ENCODE measurements at places on chromosomes 6 and 20. TPM values are rescaled to one million over a fixed set of nuclear protein-coding genes. Genes with fewer than 3 reads are reported as not detected.

APOM gene
- total RNA-seq: 2.4 TPM

CDH4 gene
- total RNA-seq: 0.05 TPM

TGM3 gene
- not detected for total RNA-seq

OLIG3 gene
- not detected for total RNA-seq

- H3K4me1 ChIP-seq: no peaks in the 10 kb centered on the region
- H3K4me3 ChIP-seq: no peak overlapping the region
- H3K36me3 ChIP-seq: no peaks in the 10 kb centered on the region
- H3K27me3 ChIP-seq: peaks cover 28% of the 10 kb centered on the region
- H3K27ac ChIP-seq: no peak overlapping the region
Measured at GRCh38 chr6:3569816-3570215, 113.0 kb upstream of the SLC22A23 start.

- H3K27me3 ChIP-seq: no peaks in the 10 kb centered on the region
- no peaks in the 10 kb centered on the region for H3K4me1 ChIP-seq
- H3K36me3 ChIP-seq: no peaks in the 10 kb centered on the region
- no peak overlapping the region for H3K27ac ChIP-seq
- no peak overlapping the region for H3K4me3 ChIP-seq
Measured at GRCh38 chr6:150395388-150396009, 26.7 kb downstream of the IYD start.

DNA sequence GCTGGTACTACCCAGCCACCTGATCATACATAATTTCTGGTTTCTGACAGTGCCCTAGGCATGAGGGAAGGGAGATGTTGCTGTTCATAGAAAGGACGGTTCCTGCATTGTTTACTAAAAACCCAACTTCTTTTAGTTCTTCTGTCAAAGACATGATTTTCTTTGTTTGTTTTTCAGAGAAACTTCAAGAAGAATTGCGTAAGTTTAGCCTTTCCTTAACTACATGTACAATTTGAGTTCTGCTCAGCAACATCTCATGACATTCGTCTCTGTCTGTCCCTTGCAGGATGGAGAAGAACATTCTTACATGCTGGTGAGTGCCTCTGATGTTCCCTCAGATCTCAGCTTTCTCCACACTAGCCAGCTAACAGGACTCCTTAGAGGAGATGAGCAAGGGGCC, 8.0 kb downstream of the BTN2A1 start:
- H3K4me1 ChIP-seq: peaks cover 18% of the 10 kb centered on the region
- H3K4me3 ChIP-seq: no peak overlapping the region
- no peak for DNase-seq
- peaks cover 87% of the 10 kb centered on the region for H3K36me3 ChIP-seq
- H3K27ac ChIP-seq: no peak overlapping the region

- H3K4me1 ChIP-seq: no peaks in the 10 kb centered on the region
- no peaks in the 10 kb centered on the region for H3K27me3 ChIP-seq
- H3K4me3 ChIP-seq: no peak overlapping the region
- no peak for DNase-seq
Measured at GRCh38 chr6:49332781-49333180, 130.3 kb downstream of the MMUT start.

DNA sequence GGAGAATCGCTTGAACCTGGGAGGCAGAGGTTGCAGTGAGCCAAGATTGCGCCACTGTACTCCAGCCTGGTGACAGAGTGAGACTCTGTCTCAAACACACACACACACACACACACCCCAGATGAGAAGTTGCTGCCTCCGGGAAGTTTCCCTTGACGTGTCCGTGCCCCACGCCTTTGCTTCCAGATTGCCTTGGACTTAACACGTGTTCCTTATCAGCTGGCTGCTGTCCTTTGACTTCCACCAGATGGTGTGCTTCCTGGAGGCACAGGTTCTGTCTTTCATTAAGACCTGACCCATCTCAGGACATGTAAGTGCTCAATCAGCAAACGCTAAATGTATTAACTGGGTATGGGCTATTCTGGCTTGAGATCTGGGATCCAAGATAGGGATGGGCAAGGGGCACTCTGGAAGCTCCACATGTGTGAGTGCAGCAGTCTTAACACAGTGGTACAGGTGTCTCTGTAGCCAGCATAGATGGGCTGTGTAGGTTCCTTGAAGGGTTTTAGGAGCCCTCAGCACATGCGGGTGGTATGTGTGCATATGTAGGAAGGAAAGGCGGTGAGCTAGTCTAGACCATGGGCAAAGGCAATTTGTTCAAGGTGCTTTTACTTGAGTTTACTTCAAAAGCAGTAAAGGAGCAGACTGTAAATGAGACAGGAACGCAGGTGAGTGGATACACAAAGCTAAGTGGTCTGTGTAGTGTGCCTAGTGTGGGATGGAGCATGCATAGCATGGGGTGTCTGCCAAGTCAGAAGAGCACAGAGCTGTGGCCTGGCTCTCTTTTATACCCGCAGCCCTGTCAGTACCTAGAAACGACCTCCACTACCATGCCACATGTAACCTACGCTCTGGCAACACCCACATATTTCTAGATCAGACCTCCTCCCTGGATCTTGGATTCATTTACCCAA, 11.6 kb downstream of the PIGT start:
- H3K4me3 ChIP-seq: no peak overlapping the region
- no peak overlapping the region for H3K27ac ChIP-seq
- H3K36me3 ChIP-seq: peaks cover 43% of the 10 kb centered on the region
- H3K4me1 ChIP-seq: peaks cover 16% of the 10 kb centered on the region
- DNase-seq: no peak

DNA sequence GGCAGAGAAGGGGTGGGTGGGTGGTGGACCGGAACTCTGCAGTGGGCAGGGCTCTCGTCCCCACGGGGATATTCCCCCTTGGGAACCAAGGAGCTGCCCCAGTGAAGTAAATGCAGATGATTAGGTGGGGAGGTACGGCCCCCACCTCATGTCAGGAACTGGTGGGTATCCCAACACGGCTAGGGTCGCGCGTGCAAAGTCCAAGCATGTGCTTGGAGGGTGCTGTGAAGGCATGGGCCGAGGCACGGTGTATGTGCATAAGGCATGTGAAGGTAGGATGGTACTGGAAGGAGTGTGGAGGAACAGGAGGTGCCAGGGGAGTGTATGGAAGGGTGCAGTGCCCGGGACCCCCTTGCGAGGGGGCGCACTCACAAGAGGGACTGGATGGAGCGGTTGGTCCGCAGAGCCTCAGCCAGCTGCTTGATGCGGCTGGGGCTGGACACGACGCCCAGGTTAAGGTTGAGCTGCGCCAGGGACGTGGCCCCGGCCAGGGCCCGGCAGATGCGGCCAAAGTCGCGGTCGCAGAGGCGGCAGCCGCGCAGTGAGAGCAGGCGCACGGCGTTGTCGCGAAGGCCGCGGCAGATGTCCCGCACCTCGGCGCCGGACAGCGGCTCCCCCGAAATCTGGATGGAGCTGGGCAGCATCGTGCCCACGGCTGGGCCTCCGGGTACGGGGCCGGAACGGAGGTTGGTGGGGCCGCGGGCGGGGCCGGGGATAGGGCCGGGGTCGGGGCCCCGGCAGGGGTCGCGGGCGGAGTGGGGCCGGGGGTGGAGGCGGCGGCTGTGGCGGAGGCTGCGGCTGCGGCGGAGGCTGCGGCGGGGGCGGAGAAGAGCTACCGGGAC, 783 bp downstream of the LRRC73 start:
- peak overlapping the region; percentile 82 for H3K27ac ChIP-seq
- DNase-seq: no peak
- H3K27me3 ChIP-seq: peaks cover 6% of the 10 kb centered on the region
- H3K36me3 ChIP-seq: peaks cover 50% of the 10 kb centered on the region

DNA sequence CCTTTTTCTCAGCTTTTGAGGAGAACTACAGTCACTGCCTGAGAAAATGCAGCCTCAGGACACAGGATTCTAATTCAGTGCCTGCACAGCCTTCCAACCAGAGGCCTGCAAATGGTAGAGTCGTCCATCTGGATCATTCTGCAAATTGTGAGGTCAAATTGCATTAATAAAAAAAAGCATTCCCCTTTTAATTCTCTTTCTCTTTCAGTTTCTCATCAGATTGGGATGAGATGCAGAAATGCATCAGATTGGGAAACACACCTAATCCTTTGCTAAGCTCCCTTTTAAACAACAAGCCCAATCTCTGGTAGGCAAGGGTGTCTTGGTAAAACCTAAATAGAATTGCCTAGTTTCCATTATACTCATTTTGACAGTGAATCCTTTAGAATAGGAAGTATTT, 838.8 kb downstream of the MAFB start:
- no peaks in the 10 kb centered on the region for H3K36me3 ChIP-seq
- no peak overlapping the region for H3K4me3 ChIP-seq
- peaks cover 22% of the 10 kb centered on the region for H3K4me1 ChIP-seq
- H3K27ac ChIP-seq: peak overlapping the region; percentile 50
- no peaks in the 10 kb centered on the region for H3K27me3 ChIP-seq

- no peaks in the 10 kb centered on the region for H3K27me3 ChIP-seq
- no peaks in the 10 kb centered on the region for H3K36me3 ChIP-seq
- H3K4me1 ChIP-seq: no peaks in the 10 kb centered on the region
- DNase-seq: no peak
- H3K4me3 ChIP-seq: no peak overlapping the region
Measured at GRCh38 chr20:19628570-19629134, 129.4 kb upstream of the RIN2 start.

GRCh38 chr6:106674541-106675229, 45.3 kb downstream of the QRSL1 start:
- H3K4me1 ChIP-seq: no peaks in the 10 kb centered on the region
- no peak overlapping the region for H3K27ac ChIP-seq
- no peaks in the 10 kb centered on the region for H3K27me3 ChIP-seq
- H3K4me3 ChIP-seq: no peak overlapping the region

- H3K27me3 ChIP-seq: peaks cover 1% of the 10 kb centered on the region
- no peaks in the 10 kb centered on the region for H3K36me3 ChIP-seq
- no peak overlapping the region for H3K4me3 ChIP-seq
- peaks cover 19% of the 10 kb centered on the region for H3K4me1 ChIP-seq
- DNase-seq: no peak
- peak overlapping the region; percentile 57 for H3K27ac ChIP-seq
Measured at GRCh38 chr6:136983687-136984086, 61.1 kb downstream of the IL20RA start.
